NCI-H1694 treated with DMSO at 0.1 percent for 48 hours (cell line): ENCODE measurements at places on chromosomes 5 and 9.

GRCh38 chr5:117497601-117498000 is 923.0 kb upstream of the SEMA6A start:
- DNase-seq = no peak

DNA sequence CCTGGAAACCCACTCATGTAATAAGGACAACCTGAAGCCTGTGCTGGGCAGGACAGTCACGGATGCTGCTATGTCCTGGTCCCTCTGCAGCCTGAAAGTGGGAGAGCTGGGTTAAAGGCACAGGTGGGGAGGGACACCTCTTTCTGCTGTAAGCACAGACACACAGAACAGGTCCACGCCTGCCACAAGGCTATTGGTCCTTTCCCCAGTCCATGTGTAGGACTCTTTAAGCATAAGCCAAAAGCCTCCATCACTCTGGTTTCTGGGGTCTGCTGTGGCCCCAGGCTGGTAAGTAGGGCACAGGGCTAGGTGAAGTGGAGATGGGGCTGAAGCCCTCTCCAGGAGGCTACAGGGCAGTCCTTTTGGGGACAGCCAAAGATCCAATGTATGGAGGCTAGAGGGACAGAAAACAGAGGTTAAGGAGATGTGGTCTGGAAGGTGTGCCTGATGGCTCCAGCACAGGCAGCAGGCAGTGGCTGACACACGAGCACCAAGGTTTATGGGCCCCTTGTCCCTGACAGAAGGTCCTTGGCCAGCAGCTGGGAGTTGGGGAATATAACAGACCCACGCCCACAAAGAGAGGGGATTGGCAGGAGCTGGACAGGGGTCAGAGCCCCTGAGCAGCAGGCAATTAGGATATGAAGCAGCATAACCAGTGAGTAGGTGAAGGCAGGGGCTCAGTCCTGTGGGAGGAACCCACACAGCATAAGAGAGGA is 203.6 kb upstream of the MVB12B start:
- no peak for DNase-seq

DNA sequence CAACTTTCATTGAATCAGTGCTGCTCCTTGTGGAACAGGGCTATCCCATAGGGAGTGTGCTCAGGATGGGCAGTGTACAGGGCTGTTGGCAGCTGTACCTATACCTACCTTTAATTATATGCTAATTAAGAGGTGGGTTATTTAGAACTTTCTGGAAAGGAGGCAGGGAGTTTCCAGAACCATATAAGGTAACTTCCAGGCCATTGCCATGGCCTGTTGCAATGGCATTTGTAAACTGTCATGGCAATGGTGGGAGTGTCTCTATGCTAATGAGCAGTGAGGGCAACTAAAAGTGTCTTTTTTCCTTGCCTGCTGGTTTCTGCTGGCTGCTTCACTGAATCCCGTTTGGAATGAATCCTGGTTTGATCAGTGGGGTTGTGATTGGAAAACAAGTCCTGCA is 2.3 kb upstream of the ARHGAP26 start:
- no peak for DNase-seq

GRCh38 chr9:130522233-130522808 is 57.1 kb upstream of the FUBP3 start:
- peak; percentile 23 for DNase-seq

DNA sequence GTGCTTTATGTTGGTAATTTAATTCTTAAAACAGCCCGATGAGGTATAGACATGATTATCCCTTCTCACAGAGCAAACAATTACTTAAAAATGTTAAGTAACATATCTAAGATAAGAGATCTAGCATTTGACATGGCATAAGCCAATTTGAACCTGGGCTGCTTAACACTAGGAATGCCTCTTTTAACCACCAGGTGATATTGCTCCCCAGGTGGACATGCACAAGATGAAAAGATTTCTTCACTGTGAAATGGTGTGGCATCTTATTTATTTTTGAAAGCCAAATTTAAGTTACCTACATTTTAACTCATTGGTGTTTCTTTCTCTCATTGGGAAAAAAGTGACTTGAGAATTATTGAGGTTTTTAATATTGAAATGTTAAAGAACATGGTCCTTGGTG is 15.8 kb upstream of the LRRC70 start:
- no peak for DNase-seq

- DNase-seq = no peak
Observed at GRCh38 chr9:97628668-97629067, 4.5 kb downstream of the TSTD2 start.

DNA sequence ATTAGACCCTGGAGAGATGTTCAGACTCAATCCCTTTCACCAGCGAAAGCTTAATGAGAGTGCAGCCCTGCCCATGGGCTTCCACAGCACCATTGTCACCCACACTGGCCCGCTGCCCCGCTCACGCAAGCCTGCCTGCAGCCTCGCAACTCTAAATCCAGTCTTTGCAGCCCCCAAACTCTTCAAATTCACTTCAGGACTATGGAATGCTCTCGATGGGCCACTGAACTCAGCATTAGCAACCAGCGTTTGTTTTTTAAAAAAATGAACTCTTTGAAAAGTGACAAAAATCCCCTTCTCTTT is 17.1 kb downstream of the DCANP1 start:
- DNase-seq = no peak

DNA sequence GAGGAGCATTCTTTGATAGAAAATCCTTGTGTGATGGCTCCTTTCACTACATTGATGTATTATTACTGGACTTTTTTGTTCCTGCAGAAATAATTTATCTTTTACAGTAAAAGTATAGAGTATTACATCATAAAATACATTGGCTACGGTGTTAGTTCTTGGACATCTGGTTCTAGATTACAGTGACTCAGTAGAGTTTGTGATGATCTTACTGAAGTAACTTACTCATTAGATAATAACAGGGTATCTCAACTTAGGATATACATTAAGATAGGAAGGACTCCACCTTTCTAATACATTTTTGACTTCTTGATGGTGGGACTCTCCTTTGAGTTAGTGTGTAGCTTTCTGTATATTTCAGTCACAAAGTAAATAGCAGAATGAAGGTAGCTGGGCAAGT is 59.1 kb downstream of the ZNF462 start:
- no peak for DNase-seq

GRCh38 chr9:107546859-107547258 is 57.3 kb upstream of the KLF4 start:
- DNase-seq = no peak

- DNase-seq = no peak
Observed at GRCh38 chr5:29982457-29982856, 1211.0 kb upstream of the CDH6 start.

DNA sequence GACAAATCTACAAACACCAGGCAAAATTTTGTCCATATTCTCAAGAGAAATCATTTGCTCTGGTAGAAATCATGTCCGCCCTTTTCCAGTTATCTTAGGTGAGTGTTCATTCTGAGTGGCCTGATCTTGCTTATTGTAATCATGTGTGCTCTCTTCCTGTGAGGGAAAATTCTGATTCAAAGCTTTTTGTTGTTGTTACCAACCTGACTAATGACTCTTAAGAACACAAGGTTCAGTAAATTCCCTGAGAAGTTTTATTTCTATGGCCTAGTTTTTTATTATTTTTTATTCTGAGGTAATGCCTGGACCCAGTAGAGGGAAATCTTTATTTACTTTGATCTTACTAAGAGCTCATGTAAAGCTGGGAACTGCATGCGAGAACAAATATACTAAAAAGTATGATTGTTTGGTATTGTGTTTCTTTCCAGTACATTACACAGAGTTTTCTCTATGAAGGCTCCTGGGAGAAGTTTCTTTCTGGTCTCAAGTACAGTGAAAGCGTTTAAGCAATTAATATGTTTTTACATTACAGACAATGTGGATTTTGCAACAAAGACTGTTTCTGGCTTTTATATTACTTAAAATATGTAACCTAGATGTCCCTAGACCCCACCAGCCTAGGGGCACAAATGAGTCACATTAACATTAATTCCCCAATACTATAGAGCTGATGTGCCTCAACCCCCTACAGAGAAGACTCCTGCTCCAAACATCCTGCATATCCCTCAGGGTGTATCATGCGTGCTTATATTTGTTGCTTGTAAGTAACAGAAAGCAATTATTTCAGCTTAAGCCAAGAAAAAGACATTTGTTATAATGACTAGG is 138.1 kb downstream of the TMEM167A start:
- DNase-seq = no peak

DNA sequence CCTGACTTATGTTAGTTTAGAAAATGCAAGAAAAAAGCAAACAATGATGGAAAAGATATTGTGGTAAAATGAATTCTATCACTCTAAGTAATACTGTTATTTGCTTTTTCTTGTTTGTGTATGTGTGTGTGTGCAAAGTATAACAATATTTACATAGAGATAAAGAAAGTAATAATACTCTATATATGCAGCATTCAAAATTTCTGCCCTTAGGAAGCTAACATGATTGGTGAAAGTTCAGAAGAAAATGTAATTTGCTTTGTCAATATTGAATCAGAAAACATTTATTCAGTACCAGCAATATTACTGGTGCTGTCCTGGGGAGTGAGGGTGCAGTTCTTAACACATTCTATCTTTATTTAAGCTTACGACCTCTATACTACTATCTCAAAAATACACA is 12.9 kb upstream of the PRDM9 start:
- DNase-seq = no peak

DNA sequence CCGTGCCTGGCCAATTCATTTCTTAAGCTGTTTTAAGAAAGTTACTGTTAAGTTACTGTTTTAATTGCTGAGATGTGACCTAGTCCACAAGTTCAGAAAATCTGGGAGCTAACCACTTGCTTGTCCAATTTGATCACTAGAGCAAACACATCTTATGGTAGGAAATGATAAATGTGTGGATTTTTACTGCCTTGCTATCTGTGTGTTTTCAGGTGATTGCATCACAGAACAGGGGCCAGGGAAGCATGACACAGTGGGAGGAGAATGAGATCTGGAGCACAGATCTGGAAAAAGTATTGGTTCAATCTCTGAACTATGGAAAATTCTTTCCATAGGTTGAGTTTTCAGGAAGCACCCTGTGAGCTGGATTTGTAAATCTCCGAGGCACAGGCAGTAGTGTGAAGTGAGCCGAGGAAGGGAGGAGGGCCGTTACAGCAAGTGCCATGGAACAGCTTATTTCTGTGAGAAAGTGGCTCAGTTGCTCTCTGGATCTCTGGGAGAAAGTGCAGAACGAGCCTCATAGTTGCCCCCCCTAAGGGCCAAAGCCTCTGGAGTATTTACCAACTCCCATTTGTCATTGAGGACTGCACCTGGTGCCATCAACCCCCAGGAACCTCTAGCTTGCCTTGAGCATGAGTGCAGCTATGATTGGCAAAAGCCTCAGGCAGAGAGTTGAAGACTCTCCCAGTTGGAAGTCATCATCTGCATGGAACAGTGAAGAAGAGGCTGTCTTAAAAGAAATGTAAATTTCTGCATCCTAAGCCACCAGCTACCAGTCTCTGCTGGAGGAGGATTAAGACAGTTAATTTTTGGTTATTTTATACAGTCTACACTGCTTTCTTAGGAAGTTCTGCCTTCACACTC is 161.8 kb upstream of the CLINT1 start:
- DNase-seq = no peak

DNA sequence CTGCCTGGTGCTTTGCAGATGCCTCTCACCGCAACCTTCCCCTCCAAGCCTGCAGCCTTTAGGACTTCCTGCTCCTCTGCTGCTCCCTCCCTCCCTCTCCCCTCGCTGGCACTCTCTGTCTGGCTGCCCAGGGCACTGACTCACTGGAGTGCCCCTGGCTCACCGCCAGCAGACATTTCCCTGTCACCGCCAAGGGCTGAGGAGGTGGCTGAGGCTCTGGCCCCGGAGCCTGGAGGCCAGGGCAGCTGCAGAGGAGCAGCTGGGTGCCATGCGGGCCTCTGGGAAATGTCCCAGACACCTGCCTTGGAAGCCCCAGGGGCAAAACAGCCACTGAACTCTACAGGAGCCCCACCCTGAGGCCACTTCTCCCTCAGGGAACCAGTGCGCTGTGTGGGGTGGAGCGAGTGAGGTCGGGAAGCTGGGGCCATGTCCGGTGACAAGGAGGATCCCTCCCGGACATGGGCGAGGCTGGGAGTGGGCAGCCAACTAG is 53.4 kb downstream of the TENT4A start:
- DNase-seq = no peak

GRCh38 chr9:101427957-101428655 is 7.5 kb downstream of the ALDOB start:
- no peak for DNase-seq

DNA sequence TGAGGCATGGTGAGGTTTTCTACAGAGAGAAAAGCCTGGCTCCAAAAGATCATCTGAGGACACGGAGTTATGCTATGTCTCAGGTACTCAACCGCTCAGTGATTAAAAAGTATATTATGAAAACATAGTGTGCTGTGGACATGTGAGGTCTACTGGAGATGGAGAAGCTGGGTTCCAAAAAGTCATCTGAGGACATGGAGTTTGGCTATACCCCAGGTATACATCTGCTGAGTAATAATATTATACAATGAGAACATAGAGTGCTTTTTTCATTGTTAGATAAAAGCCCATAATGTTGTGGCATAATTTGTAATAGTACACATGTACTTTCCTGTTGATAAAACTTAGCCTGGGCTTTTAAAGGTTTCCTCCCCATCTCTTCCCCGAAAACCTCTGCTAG is 70.7 kb upstream of the SHISAL2B start:
- no peak for DNase-seq

DNA sequence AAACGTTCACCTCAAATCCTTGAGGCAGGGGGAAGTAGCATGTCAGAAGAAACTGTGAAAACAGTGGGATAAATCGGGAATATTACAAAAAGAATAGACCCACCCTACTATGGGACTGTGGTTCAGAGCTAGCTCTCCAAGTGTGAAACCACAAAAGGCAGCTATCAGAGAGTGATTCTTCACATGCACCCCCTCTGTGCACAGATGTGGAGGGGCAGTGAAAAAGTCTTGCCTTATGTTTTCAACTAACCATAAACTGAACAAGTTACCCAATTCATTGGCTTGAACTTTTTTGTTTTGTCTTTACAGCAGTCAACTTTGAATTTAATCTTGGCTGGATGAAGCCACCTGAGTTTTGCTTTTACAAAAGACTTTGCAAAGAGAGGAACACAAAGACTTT is 98.8 kb upstream of the NR4A3 start:
- no peak for DNase-seq

DNA sequence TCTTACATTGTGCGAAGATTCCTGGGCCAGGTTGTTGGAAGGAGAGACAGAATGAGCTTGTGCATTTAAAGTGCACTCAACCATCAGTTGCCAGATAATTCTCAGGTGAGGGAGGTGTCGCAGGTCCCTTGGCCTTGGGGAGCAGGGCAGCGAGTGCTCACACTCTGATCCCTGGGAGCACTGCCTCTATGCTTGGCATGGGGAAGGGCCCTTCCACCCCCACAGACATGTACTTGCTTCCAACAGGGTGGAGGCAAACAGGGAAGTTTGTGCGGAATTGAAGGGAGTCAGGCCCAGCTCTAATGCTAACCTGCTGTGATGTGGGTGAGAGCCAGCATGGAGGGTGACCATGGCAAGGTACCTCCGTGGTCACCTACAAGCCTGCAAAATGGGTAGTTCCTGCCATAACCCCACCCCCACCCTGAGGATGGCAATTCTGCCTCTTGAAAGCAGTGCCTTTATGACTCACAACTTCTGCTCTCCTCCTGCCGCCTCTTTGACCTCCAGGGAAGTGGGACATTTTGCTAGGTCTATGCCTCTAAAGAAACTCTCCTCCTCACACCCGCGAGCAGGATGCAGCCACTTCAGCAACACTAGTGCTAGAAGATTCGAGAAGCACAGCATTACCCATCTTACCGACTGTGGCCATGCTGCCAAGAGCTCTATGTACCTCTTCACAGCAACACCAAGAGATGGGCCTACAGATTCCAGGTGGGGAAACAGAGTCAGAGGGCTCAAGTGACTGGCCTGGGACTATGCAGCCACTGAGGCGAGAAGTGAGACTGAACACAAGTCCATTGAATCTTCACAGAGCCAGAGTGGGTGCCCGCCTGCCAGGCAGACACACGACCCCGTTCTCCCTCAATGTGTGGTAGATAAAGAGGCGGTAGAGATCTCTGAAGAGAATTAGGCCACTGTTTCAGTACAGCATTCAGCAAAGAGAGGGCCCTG is 22.1 kb upstream of the SLC25A51 start:
- DNase-seq = no peak
